ENCODE measurements at places on chromosomes 3 and 15.
A peak's percentile ranks its signal among the peaks of the same experiment; 100 is the strongest.

DNA sequence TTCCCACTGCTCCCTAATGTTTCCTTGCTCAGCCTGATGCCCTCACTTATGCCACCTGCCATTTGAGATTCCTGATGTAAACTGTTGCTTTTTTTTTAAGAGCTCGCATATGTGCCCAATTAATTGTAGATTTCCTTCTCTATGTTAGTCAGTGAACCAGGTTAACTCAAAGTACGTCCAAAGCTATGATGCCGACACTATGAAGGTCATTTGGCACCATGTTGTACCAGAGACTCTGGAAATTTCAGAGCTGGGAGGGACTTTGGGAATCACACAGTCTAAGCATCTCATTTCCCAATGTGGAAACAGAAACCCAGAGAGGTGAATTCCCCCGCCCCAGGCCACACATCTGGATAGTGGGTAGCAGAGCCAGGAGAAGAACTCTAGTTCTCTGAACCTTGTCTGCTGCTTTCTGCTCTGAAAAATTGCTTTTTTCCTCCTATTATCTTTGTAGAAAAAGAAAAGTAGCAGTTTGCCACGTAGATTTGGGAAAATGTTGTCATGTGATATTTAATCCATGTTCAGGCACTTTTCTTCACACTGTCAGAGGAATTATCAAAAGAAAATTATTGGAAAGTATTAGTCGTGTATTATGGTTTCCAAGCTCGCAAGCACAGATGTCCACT lies 38.5 kb upstream of the TNFAIP8L3 start:
- no peak for DNase-seq

GRCh38 chr3:25430287-25430934 lies 2.3 kb downstream of the RARB start:
- no peak for DNase-seq

DNA sequence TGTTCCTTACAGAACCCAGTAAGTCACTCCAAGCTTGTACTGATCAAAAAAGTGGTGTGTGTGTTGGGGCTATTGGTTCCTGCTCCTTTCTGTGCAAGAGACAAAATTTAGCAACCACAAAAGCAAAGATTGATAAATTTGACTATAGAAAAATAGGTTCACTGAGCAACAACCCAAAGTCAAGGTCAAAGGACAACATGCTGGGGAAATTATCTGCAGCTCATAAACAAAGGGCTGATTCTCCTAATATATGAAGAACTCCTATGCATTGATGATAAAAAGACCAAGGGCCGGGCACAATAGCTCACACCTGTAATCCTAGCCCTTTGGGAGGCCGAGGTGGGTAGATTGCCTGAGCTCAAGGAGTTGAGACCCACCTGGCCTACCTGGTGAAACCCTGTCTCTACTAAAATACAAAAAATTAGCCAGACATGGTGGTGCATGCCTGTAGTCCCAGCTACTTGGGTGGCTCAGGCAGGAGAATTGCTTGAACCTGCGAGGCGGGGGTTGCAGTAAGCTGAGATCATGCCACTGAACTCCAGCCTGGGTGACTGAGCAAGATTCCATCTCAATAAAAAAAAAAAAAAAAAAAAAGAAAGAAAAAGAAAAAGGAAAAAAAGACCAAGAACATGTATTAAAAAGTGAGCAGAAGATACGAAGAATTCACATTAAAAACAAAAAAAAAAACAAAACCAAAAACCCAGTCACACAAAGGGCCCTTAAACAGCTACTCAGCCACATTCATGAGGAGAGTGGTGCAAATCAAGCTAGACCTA lies 29.8 kb downstream of the PPCDC start:
- no peak for DNase-seq

GRCh38 chr3:13009132-13009945 lies 63.9 kb downstream of the IQSEC1 start:
- peak; percentile 63 for DNase-seq

GRCh38 chr15:61383421-61383820 lies 154.3 kb upstream of the RORA start:
- DNase-seq = no peak

GRCh38 chr3:126699011-126699410 lies 5.0 kb upstream of the CHCHD6 start:
- DNase-seq = no peak

GRCh38 chr15:95405447-95405846 lies 925.1 kb upstream of the NR2F2 start:
- no peak for DNase-seq

DNA sequence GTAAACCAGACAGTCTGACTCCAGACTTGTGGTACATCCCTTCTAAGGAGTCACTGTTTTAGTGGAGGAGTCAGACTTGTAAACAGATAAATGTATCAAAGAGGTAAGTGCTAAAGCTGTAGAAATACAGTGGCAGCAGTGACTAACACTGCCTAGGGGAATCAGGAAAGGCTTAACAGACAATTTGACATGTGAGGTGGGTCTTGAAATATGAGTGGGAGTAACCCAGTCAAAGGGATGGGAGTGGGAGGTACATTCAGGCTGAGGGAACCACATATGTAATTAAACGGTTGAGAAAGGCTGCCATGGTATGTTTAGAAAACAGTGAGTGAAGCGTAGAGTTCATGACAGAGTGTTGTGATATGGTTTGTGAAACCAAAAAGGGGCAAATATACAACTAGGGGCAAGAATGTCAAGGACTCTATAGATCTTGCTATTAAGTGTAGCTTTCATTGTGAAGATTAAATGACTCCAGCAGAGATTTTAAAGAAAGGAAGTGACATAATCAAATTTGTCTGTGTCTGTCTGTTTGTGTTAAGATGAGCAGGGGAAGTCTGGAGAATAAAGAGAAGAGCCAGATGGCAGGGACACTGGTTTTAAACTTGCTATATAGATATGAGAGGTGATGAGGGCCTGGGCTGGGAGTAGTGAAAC lies 11.2 kb upstream of the ALCAM start:
- DNase-seq = no peak

DNA sequence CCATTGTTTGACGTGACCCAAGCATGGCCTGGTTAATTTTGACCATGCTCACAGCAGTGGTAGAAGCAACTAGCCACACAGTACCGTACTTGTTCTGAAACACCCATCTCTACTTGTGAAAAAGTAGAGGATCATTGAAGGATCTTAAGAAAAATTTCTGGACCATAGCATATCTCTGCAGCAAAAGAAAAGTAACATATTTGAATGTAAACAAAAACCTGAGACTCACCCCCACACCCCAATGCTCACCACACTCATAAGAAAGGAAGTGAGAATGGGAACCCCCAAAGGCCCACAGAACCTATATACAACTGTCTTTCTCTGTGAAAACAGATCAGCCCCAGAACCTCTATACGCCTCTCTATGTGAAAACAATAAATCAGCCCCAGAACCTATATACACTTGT lies 33.8 kb upstream of the TFRC start:
- DNase-seq = peak; percentile 31

DNA sequence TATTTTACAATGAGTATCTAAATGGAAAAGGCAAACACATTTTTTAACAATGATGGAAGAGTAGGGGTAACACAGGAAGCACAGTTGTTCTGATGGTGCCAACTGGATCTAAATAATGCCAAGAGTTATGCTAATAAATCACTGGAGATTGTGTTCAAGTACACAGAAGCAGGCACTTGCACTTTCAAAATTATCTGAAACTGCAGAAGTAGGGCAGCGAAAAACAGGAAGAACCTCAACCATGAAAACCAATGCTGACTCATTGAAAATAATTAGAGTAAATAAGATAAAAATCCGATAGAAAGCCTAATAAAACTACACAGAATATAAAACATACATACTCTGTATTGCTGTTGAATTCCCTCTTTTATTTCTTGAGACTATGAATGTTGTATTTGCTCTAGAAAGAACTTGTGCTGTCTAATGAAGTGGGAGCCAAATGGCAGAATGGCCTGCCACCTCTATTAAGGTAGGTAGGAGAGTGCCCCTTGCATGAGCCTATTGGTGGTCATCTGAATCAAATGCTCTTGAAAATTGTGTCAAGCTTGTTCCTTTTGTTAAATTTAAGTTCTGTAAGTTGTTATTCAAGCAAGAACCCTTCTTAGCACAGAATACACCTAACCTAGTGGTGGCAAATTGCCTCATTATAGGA lies 93.7 kb downstream of the ABI3BP start:
- no peak for DNase-seq

GRCh38 chr3:105834768-105835167 lies 34.0 kb downstream of the CBLB start:
- no peak for DNase-seq

DNA sequence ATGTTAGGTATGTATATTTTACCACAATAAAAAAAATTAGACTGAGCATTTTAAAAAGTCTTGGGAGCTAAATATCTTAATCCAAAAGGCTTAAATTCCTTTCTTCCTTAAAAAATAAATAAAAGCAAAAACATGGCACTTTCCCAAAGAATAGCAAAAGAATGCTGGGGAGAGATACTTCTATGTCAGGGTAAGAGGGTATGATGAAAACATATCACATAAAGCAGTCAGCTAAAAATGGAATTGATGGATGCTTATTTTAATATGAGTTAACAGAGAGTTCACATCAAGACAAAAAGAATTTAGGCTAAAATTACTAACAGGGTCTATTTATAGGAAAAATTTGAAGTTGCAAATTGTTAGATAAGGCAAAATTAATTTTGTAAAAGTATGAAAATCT lies 141.0 kb downstream of the MYLK start:
- no peak for DNase-seq

DNA sequence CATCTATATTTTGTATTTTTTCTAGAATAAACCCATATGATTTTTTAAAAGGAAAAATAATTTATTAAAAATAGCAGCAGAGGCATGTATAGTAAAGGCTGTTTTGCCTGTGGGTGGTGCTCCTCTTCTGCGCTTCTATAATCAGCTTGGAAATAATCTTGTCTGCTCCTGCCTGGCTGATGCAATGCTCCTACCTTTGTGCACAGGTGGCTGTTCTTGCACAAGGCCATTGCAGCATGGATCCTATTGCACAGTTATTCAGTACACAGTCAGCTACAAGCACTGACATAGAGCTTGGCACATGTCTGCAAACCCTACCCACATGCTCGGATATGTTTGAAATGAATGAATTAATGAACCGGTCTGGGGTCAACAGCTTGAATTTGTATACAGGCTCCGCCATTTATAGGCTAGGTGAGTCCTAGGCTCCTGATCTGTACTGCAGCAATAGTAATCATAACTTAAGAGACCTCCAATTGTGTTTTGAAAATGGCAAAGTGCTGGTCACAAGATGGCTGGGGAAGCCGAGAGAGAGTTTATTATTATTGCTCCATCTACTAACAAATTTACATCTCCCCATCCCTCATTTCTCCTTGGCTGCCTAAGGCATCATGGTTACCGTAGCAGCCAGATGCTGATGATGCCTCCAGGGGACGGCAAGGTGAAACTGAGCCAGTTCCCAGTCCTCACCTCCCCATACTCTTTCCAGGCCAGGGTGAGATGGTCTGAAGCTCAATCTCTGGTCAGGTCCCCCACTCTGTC lies 532 bp upstream of the RTP1 start:
- DNase-seq = no peak

- DNase-seq = no peak
These were observed 17.4 kb downstream of the NSMCE3 start for GRCh38 chr15:29252234-29252633.

DNA sequence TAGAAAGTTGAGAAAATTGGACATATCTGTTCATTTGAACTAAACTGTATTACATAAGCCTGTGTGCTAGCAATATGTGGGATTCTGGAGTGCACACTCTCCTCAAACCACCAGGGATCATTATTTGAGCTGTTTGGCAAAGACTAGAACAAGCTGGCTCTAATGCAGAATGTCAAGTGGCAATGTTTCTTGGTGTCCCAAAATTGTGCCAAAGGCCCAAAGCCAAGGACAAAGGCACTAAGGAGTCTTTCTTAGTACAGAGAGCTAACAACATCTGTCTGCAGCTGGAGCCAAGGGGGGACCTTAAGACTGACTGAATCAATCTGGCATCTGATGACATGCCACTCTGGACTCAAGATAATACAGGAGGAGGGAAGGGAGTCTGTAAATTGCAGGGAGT lies 76.7 kb upstream of the STRIT1 start:
- DNase-seq = no peak
